ENCODE measurements at places on chromosomes 5 and 9. TPM values are rescaled to one million over a fixed set of nuclear protein-coding genes. Genes with fewer than 3 reads are reported as not detected.

GRCh38 chr5:50717651-50718050 lies 51.2 kb downstream of the PARP8 start:
- DNase-seq = peak; percentile 63

The SPINK4 gene
- total RNA-seq = not detected

The PCSK1 gene
- not detected for total RNA-seq

DNA sequence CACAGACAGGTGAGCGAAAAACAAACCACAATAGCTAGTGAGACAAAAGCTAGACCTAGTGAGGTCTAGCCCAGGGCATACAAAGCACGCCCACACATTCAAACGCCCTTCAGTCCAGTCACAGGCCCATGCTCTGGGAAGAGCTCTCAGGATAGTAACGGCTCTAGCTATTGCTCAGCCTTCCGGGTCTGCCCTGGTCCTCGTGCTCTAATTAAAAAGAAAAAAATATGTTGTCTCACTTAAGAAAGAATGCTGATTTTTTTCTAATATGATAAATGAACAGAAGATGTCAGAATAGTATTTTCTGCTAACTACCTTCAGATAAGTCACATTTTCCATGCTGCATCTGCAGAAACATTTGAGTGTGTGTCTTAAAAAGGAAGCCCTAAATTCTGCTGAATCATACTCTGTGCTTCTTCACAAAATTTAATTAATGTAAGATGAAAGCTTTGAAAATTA lies 94.5 kb downstream of the PLPP1 start:
- no peak for DNase-seq

GRCh38 chr5:71767661-71768060 lies 48.6 kb downstream of the CARTPT start:
- DNase-seq = no peak

DNA sequence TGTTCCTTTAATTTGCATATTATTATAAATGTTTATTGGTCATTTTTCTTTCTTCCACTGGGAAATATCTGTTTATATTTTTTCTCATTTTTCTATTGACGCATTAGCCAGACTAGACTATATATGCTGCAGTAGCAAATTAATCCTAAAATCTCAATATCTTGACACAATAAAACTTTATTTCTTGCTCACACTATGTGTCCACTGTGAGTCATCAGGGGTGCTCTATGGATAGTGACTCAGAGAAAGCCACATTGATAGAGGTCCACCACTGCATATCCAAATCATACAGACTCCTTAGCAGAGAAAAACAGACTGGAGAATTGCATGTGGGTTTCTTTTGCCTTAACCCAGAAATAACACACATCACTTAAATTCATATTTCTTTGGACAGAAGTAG lies 20.8 kb downstream of the OR1L3 start:
- DNase-seq = no peak

The SAPCD2 gene
- 5.3 TPM for total RNA-seq

The STXBP1 gene
- total RNA-seq = 23.8 TPM

The ABLIM3 gene
- total RNA-seq = 35.2 TPM

DNA sequence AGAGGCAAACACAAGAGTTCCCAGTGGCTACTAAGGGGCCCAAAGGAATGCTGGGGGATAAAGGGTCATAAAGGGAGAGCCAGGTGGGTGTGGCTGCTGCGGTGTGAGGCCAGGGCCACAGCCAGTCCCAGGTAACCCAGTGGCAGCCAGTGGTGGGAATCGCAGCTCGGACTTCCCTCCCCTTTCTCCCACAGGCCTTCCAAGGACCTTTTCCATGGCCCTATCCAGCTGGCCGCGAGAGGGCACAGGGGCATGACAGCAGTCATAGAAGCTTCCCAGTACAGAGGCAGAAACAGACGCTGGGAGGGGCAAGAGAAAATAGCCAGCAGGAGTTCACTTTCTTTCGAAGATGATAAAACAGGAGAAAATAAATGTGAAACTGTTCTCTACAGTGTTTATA lies 257.6 kb downstream of the SEMA5A start:
- no peak for DNase-seq

- DNase-seq = no peak
These were observed 150.3 kb upstream of the ADRA1B start for GRCh38 chr5:159765760-159766517.

DNA sequence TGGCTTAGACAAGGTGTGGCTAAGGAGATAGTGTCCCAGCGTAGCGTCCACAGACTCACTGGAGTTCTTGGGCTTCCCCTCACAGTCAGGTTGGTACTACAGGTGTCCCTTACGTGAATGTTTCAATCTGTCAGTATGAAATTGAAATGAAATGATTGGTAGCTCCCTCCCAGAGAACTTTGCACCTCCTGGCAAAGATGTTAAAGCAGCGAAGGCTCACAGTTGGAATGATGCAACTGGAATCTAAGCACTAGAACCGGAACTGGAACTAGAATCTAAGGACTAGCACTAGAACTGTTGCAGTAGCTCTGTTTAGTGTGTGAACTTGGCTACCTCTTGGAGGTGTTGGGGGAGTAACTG lies 1.1 kb downstream of the SLC31A1 start:
- DNase-seq = no peak

The IRGM gene
- not detected for total RNA-seq

- DNase-seq = no peak
These were observed 523.0 kb upstream of the PTPRD start for GRCh38 chr9:11135851-11136250.

GRCh38 chr9:92147852-92148180 lies 32.6 kb upstream of the SPTLC1 start:
- no peak for DNase-seq

DNA sequence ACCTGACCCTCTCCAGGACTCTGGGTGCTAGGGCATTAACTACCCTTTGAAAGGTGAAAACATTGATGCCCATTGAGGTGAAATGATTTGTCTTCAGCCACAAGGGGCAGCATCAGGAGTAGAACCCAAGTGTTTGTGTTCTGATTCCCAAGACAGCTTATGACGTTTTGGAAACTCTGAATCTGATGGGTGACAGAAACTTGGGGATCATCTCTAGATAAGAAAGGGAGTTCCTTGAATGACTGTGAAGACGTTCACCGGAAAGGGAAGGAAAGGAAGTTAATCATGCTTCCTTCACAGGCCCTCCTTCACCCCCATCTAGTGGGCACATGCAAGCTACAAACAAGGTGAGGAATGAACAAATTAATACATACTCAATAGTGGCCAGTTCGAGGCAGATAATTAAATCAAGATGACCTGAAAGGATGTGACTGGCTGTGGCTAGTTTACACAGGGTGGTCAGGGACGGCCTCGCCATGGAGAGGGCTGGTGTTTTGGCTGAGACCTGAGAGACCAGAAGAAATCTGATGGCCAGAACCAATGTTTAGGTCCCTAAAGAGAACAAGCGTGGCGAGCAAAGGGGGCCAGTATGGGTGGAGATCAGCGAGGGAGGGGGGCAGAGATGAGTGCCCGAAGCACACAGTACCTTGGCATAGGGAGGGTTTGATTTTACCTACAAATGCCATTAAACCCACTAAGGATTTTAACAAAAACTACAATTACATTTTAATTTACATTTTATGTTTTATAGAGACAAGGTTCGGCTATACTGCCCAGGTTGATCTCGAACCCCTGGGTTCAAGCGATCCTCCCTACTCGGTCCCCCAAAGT lies 937 bp upstream of the SLC26A2 start:
- DNase-seq = no peak

GRCh38 chr9:82223442-82223841 lies 234.9 kb downstream of the SPATA31D1 start:
- DNase-seq = no peak

- peak; percentile 66 for DNase-seq
These were observed 21.6 kb upstream of the TCF7 start for GRCh38 chr5:134092875-134093274.

DNA sequence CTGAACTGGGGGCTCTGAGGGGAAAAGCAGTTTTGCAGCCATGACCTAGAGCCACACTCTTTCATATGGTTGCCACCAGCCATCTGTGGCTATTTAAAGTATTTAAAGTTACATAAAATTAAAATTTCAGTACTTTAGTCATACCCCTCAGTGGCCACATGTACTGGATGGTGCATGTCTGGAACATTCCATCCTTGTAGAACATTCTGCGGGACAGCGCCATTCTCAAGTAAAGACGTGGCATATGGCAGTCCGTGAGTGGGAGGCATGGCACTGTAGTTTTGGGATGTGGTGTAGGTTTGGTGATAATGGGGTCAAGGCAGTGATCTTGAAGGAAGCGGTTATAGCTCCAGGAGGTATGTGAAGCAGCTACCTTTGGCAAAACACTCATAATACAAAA lies 61.4 kb upstream of the NFIL3 start:
- DNase-seq = no peak

The IFNE gene
- total RNA-seq = 0.34 TPM

DNA sequence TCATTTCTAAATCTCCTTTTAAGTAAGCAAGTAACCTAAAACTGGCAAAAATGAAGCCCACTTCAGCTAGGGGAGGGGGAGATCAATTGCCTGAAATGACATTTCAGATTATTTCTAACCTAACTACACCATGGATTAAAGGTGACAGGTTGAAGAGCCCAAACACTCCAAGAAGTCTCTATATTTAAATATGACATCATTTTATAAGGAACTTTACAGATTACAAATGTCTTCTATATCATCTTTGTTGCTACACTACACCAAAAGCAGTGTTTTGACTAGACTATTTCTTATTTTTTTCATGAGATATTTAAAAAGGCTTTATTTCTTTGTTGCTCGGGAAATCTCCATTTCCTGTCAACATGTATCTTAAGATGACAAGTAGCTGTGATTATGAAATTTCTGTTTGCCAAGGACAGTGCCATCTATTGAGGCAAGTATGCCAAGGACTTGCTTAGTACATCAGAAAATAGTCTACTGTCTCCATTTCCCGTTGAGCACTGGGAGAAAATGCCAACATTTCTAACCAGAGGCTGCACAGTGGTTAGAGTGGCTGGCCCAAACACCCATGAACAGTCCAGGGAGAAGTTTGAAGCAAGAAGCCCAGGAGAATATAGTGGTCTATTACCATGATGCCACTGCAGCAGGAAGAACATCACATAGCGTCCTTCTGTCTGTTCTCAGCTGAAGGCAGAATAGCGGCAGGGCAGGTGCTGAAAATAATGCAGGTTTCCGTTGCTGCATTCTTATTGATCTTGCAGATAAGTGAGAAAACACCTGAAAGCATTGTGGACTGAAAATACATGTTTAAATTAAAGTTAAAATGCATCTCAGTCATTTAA lies 93.4 kb upstream of the ITGA2 start:
- no peak for DNase-seq

The PCDHA3 gene
- 0.07 TPM for total RNA-seq

The DAB2IP gene
- total RNA-seq = 51.1 TPM

DNA sequence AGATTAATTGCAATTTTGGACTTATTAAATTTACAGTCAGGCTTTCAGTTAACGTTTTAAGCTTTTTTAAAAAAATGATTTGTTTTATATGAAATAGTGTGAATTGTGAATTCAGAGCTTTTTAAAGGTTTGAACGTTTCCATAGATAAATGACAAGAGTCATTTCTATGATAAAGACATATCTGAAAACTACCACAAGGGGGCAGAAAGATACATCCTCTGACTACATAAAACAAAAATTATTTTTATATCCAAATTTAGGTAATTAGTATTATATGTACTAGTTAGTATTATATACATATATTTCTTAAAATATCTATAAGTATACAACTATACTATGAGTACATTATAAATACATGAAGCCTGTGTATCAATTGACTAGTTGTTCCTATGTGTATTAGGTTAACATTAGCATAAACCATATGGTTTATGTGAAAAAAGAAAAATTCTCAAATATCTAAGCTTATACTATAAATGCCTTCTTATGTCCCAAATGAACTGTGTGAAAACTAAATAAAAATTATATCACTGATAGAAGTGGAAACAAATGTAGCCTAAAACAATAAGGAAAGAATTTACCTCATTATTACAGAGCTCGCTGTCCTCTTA lies 155.2 kb downstream of the MEF2C start:
- DNase-seq = no peak

GRCh38 chr9:106879439-106879882 lies 16.5 kb downstream of the ZNF462 start:
- no peak for DNase-seq

The CNTLN gene
- total RNA-seq = 3.8 TPM

DNA sequence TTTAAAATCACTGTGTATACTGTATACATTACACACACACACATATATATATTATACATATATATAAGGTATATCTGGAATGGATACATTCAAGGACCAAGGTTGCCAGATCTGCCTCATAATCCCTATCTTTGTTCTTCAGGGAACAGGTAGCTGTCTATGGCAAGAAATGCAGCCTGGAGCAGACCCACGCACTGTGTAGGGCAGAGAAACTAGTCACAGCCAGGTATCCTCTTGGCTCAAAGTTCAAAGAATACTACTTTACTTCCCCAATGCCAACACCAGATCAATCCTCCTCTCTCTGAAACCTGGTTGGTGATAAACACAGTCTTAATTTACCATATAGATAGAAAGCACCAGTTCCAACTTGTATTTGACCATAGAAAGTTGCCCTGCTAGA lies 313.6 kb downstream of the PRELID2 start:
- DNase-seq = no peak

The SCGB3A2 gene
- total RNA-seq = not detected

- no peak for DNase-seq
These were observed 34.0 kb upstream of the ARAP3 start for GRCh38 chr5:141716009-141716408.

The POMT1 gene
- 29.3 TPM for total RNA-seq

- no peak for DNase-seq
These were observed 26.0 kb downstream of the ZCCHC7 start for GRCh38 chr9:37146410-37146809.

- DNase-seq = no peak
These were observed 65.8 kb downstream of the KIAA1958 start for GRCh38 chr9:112552229-112553056.

- DNase-seq = no peak
These were observed 262.3 kb downstream of the HSPA4 start for GRCh38 chr5:133314086-133314485.

The GRIN3A gene
- not detected for total RNA-seq

DNA sequence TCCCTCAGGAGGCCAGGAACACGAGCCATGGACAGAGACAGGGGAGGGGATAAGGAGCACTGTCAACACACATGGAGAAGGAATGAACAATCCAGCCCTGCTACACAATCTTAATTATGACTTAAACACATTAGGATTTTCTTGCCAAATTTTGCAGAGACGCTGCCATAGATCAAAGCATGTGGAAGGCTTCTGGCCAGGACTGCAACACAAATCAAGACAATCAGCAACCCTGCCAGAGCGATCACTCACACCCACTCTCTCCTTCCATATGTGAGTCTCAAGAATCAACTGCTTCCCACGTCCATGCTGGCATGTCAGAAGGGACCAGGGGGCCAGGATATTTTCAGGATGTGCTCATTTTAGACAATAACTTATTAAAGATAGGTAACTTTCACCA lies 85.6 kb downstream of the ROR2 start:
- DNase-seq = no peak

- no peak for DNase-seq
These were observed 87.6 kb downstream of the DAPK1 start for GRCh38 chr9:87585123-87585855.

Measured in kidney epithelial cell (primary cell).